ENCODE measurements at places on chromosomes 3 and 15. TPM values are rescaled to one million over a fixed set of nuclear protein-coding genes. Genes with fewer than 3 reads are reported as not detected.

The RAB6B gene
- 9.3 TPM for polyA plus RNA-seq

The PAK6 gene
- polyA plus RNA-seq: not detected

- no peak for DNase-seq
Observed at GRCh38 chr3:100891033-100891432, 102.2 kb downstream of the ABI3BP start.

GRCh38 chr15:25875566-25875965 is 12.4 kb upstream of the ATP10A start:
- no peak for DNase-seq

GRCh38 chr3:69932501-69932900 is 67.0 kb upstream of the SAMMSON start:
- no peak for DNase-seq

DNA sequence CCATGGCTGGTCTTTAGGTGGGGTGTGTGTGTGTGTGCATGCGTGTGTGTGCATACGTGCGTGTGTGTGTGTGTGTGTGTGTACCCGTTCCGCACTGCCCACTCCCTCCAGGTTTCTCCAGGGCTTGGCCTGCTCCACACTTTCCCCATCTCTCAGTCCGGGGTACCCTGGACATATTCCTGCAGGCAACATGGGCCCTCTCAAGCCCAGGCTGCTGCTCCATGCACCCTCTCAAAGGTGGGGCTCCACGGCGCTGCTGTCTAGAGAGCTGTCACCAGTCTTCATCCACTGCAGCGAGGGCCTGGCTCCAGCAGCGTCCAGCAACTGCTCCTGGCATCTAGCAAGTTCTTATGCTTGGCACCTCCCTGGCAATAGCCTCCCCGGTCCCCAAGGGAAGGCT is 86.1 kb downstream of the ATP10A start:
- no peak for DNase-seq

DNA sequence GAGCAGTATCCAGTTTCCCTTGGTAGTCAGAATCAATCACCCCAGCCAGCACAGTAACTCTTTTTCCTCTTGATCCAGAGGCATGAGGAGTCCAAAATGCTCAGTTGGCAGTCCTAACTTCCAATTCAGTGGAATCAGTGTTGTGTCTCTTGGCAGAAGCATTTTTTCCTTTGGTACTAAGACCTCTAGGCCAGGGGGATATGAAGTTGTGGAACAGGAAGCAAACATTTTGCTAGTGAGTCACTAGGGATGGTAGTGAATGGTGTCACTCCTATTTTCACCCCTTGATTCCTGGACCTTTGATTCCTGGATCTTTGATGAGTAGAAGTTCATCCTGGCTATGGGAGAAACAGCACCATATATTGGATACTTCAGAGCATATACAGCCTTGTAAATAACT is 70.5 kb upstream of the ALDH1A3 start:
- no peak for DNase-seq

DNA sequence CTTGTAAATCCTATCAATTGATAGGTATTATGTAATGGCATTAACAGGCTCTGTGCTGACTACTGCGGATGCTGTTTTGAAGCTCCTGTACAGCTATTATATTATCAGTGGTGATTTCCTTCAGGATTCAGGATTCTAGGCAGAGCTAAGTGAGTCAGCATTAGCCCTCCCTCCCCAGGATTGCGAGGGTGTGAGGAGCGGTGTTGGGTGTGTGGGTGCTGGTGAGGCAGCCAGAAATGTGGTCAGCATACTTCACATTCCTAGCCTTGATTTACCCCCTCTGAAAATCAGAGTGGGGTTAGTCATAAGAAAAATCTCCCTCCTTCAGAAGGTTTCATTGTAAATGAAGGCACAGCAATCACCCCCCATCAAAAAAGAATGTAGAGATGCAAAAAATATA is 72.5 kb downstream of the SNTN start:
- no peak for DNase-seq

DNA sequence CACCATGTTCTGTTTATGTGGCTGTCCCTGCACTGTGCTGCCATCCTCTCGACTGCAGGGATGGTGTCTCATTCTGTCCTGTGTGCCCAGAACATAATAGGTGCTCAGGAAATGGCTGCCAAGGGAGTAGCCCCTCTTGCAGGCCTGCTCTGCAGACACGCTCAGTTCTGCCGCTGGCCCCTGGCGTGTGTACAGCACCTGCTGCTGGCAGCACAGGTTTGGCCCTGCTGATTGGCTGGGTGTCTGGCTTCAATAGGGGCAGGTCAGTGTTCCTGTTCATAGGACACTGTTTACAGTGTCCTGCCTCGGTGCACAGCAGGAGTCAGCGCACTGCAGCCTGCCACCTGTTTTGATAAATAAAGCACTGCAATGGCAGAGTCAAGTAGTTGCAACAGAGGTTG is 146.9 kb downstream of the DNAJB8 start:
- DNase-seq: no peak

Measured in muscle of arm (tissue), 14 donors.